ENCODE measurements at places on chromosomes 3 and 15.

DNA sequence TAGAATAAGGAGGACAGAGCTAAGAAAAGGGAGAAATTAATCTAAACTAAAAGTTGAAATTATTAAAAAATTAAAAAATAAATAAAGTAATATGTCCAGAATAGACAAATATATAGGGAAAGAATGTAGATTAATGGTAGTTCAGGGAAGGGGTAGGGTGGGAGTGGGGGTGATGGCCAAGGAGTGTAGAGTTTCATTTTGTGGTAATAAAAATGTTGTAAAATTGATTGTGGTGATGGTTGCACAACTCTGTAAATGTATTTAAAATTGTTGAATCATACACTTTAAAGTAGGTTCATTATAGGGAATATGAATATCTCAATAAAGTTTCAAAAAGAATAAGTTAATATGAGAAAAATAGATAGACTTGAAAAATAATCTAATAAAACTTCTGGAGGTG is 21.0 kb upstream of the FNDC3B start:
- no peak for DNase-seq

DNA sequence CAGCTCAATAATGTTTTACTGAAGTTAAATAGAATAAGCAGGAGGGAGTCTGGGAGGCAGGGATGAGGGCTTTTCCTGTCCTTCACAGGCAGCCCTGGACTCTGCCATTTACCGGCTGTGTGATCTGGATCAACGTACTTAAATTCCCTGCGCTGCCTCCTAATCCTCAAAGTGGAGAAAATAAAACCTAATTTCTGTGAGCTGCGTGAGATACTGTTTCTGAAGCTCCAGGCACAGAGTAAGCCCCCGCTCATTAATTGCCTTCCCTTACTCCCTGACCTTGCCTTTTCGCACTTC is 278 bp upstream of the PDIA5 start:
- no peak for DNase-seq

DNA sequence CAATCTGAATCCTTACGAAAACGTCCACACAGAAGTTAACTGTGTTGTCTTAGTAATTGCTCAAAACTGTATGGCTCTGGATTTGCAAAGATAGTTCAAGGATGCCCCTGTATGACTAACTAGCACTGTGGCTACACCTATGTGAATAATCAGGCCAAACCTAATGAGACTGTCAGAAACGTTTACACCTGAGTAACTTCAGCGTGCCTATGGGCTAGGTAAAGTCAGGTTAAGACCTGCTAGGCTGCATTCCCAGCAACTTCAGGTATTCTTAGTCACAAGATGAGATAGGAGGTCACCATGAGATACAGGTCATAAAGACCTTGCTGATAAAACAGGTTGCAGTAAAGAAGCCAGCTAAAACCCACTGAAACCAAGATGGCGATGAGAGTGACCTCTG is 87.8 kb upstream of the PLXND1 start:
- DNase-seq, result no peak

GRCh38 chr3:46372492-46373359 is 2.0 kb downstream of the CCR5 start:
- DNase-seq, result no peak

- no peak for DNase-seq
Measured at GRCh38 chr3:171849617-171850319, 6.6 kb downstream of the TMEM212 start.

DNA sequence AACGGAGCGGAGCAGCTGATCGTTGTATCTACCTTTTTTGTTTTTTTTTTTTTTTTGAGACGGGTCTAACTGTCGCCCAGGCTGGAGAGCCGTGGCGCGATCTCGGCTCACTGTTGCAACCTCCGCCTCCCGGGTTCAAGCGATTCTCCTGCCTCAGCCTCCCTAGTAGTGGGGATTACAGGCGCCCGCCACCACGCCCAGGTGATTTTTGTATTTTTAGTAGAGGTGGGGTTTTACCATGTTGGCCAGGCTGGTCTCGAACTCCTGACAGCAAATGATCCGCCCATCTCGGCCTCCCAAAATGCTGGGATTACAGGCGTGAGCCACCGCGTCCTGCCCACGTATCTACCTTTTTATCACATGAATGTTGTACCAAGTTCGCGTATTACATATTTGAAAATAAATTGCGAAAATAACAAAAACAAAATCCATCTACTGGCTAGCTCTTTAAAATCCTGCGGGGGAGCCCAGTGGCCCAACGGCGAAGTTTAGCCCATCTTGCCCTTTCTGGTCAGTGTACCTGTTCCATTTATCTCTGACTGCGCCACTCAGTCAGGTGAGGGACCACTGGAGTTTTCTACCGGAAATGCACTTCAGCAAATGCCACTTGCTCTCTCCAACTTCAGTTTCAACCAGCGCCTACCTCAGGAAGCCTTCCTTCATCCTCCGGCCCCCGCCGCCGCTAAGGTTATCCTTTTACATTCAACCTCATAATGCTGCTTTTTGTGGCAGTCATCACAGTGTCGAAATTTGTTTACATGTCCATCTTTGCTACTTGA is 1.2 kb upstream of the EIF3J start:
- DNase-seq, result no peak

DNA sequence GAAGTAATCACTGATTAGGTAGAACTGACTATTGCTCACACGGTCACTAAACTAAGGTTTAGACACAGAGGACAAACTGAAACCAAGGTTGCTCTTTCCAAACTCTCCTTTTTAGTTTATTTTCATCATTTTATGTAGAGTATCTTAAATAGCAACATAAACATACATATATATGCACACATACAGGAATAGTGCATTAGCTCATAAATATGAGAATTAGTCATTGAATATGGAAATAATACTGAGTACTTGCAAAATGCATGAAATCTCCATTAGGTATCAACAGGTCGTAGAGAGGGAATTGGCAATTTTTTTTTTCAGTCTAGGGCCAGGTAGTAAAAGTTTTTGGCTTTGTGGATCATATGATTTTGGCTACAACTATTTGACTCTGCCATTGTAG is 557.1 kb downstream of the NLGN1 start:
- DNase-seq, result no peak

- no peak for DNase-seq
Measured at GRCh38 chr3:107629566-107629965, 106.8 kb downstream of the BBX start.

- no peak for DNase-seq
Measured at GRCh38 chr3:191303596-191303995, 25.6 kb upstream of the CCDC50 start.

- no peak for DNase-seq
Measured at GRCh38 chr3:117171124-117171523, 461.5 kb downstream of the TUSC7 start.

GRCh38 chr3:197306374-197307086 is 8.1 kb upstream of the DLG1 start:
- DNase-seq, result no peak

GRCh38 chr15:29888646-29889045 is 66.4 kb upstream of the TJP1 start:
- DNase-seq, result peak; percentile 56

GRCh38 chr15:27623560-27624305 is 475.4 kb downstream of the OCA2 start:
- DNase-seq, result no peak

GRCh38 chr15:96160800-96161199 is 169.7 kb upstream of the NR2F2 start:
- no peak for DNase-seq

- no peak for DNase-seq
Measured at GRCh38 chr3:194278186-194278845, 72.8 kb downstream of the CPN2 start.

DNA sequence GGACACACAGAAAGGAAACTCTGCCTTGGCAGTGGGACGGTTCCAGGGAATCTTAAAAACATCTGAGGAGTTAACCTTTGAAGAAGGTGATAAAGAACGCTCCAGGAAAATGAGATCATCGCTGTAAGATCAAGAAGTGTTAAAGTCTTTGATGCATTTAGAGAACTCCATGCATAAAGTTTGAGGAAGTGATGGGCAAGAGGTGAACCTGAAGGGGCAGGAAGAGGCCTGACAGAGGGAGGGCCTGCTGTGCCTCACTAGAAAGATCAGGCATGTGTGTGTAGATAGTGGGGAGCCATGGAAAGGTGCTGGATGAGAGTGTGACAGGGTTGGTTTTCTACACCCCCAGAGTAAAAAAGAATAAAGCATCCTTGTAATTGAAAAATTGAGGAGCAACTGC is 889.2 kb downstream of the MCTP2 start:
- no peak for DNase-seq

DNA sequence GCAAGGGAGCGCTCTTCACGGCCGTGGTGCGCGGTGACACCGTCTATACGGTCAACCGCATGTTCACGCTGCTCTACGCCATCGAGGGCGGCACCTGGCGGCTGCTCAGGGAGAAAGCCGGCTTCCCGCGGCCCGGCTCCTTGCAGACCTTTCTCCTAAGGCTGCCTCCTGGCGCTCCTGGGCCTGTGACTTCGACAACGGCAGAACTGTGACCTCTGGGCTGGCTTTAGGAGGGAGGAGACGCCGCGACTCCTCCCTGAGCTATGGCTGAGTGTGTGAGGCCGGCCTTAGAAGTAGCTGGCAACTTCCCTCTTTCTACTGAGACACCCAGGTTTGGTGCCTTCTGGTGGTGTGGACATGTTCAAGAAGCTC is 1.4 kb downstream of the KBTBD13 start:
- no peak for DNase-seq

DNA sequence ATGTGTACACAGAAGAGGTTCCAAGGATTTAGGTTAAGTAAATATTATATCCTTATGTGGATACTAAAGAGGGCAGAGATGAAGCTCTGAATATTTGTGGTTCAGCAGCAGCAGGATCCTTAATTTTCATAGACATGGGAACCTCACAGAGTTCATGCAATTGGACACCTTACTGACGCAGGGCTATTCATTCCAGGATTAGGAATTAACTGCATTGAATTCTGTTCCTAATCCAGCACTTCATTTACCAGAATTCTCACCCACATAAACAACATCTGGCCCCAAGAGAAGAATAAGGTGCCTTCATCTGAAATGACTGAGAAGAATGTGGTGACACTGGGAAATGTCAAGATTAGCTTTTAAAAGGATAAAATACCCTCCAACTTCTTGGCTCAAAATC is 62.4 kb downstream of the ADAMTS9 start:
- DNase-seq, result no peak

GRCh38 chr3:98680723-98681122 is 82.4 kb upstream of the ST3GAL6 start:
- no peak for DNase-seq

GRCh38 chr15:83305704-83306291 is 21.3 kb upstream of the BNC1 start:
- DNase-seq, result peak; percentile 62

All from head of caudate nucleus (tissue), 42 donors.